NCI-H1417 treated with DMSO at 0.1 percent for 48 hours (cell line): ENCODE measurements at places on chromosomes 13 and 19.
A peak's percentile ranks its signal among the peaks of the same experiment; 100 is the strongest.

GRCh38 chr19:30916238-30916637 lies 433.0 kb downstream of the TSHZ3 start:
- DNase-seq = no peak

- no peak for DNase-seq
Observed at GRCh38 chr19:47839913-47840312, 18.2 kb downstream of the CRX start.

GRCh38 chr19:791567-792305 lies 5.5 kb upstream of the PTBP1 start:
- no peak for DNase-seq

DNA sequence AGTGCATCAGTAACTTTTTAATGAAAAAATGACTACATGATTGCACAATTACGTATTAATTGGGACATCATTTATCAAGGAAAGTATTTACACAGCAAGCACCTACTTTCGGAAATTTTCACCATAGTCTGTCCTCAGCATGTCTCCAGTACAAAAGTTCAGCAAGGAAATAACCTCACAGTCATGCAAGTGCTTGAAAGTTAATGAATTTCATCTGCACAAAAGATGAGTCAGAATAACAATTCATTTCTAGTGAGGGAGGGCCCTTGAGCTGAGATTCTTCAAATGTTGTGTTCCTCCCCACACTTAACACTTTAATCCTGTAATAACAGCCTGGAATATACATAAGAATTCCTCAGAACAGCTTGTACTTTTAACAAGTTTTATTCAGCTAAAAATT lies 49.0 kb upstream of the OXGR1 start:
- no peak for DNase-seq

DNA sequence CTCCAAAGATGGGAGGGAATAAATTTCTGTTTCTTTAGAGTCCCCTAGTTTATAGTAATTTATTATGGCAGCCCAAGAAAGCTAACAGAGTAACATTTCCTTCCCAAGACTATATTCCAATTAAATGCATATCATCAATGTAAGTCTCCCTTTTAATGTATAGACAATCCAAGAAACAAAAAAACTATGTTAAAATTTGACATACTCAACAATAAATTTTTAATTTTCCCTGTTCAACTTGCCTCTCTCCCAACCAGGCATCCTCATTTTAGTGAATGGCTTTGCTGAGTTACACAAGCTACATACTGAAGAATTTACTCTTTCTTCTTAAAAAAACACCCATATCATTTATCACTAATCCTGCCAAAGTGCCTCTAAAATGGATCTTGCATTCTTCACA lies 1357.7 kb downstream of the PCDH9 start:
- no peak for DNase-seq

- DNase-seq = no peak
Observed at GRCh38 chr19:34904664-34905527, 21.8 kb upstream of the ZNF30 start.

GRCh38 chr13:107881362-107881761 lies 334.0 kb downstream of the LIG4 start:
- DNase-seq = no peak

DNA sequence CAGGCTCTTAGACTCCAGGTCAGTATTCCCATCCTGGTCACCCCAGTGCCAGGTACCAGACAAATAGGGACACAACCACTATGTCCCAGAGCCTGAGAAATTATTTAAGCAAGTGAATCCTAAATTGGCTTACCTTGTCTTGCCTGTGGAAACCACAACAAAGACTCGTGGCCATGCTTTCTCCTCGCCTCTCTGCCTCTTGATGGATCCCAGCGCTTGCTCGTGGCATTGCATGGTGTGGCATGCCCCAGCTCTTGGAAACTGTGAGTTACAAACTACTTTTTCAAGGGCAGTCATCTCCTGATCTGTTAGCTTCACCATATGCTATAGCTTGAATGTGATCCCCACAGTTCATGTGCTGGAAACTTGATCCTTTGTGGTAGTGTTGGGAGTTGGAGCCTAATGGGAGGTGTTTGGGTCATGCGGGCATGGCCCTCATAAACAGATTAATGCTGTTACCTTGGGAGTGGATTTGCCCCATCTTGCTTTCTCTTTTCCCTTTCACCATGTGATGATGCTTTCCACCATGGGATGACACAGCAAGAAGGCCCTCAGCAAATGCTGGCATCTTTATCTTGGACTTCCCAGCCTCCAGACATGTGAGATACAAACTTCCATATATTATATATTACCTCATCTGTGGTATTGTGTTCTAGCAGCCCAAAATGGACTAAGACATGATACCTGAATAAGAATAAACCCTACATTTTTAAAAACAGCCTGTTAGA lies 31.2 kb downstream of the SPRYD7 start:
- no peak for DNase-seq

DNA sequence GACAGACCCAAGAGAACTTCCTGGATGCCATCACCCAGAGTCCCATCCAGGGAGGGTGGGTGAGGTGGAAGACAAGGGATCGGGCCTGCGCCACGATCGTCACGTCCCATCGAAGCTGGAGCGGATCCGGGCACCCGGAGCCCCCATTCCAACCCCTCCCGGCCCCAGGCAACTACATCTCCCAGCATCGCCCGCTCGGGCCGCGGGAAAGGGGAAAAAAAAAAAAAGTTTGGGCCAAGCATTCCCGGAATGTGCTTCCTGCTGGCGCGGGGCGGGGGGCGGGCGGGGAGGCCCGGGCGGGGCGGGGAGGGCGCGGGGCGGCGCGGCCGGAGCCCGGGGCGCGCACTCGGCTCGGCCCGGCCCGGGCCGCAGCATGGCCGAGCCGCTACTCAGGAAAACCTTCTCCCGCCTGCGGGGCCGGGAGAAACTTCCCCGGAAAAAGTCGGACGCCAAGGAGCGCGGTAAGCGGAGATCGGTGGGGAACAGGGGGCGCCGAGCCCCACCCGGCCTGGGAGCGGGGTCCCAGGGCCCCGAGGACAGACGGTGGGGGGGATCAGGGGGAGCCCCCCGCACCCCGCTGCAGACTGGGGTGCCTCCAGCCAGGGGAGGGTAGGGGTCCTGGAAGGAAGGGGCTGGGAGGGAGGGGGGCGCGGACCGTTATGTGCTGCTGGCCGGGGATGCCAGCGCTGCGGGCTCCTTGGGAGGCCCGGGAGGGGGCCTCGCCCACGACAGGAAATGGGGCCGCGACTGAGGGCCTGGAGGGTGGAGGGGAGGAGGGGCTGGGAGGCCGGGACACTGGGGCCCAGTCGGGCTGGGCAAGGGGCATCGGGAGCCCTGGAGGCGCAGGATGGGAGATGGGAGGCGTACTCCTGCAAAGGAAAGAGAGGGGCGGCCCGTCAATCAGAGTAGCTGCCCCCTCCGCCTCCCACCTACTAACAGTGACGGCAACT lies at the start of gene SYDE1:
TSS of gene SYDE1 (plus strand) at position 341 of the 950 bp plus-strand sequence. CDS start at position 374, 33 bp downstream.
- no peak for DNase-seq

DNA sequence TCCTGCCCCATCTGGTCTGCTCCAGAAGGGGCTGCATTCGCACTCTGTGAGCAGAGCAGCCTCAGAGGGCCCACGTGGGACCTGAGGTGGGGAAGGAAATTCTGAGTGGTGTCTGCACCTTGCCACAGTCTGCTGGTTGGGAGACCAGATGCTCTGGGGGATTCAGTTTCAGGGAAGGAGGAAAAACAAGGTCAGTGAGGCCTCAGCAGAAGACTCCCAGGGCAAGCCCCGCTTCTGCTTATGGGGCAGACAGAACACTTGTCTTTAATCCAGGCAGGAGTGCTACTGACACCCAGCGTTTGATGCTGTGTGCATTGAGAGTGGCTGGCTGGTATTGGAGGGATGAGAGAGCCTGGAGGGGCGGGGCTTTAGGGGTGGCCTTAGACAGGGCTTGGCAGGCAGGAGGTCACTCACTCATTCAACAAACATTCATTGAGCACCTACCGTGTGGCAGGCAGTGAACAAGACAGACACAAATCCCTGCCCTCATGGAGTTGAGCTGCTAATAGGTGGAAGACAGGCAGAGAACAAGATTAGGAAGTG lies 4.9 kb upstream of the CLEC17A start:
- no peak for DNase-seq

DNA sequence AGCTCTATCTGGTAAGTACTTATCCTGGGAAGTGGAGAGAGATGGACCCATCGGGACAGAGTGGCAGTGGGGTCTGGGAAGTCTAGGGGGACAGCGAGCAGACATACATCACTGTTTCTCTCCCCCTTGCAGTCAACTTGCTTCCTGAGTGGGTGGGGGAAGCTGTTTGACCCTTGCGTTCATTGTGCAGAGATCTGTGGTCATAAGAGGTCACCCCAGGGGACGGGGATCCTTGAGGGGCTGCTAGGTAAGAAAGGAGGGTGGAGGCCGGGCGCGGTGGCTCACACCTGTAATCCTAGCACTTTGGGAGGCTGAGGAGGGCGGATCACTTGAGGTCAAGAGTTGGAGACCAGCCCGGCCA lies 474 bp downstream of the ARHGEF18 start:
- DNase-seq = no peak

GRCh38 chr19:39943586-39943985 lies 9.2 kb upstream of the FCGBP start:
- DNase-seq = no peak

- no peak for DNase-seq
Observed at GRCh38 chr19:1861599-1862031, 1.8 kb downstream of the KLF16 start.

- DNase-seq = no peak
Observed at GRCh38 chr19:29111576-29111975, 101.4 kb downstream of the UQCRFS1 start.

- DNase-seq = no peak
Observed at GRCh38 chr13:113170511-113170910, 12.1 kb downstream of the PROZ start.

DNA sequence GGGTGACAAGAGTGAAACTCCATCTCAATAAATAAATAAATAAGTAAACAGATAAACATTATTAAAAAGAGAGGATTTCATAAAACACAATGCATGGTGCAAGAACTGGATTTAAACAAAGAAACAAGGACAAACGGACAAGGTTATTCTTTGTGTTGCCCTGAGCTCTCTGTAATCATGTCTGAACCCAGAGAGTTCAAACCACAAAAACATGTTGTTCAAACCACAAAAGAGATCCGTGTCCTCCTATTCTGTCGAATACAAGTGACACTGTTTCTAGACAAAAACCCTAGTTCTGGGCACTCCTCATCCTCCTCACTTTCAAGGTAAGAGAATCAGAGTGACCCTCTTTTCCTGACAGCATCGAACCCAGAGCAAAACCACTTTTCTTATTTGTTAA lies 4.6 kb upstream of the TPRX2 start:
- no peak for DNase-seq

DNA sequence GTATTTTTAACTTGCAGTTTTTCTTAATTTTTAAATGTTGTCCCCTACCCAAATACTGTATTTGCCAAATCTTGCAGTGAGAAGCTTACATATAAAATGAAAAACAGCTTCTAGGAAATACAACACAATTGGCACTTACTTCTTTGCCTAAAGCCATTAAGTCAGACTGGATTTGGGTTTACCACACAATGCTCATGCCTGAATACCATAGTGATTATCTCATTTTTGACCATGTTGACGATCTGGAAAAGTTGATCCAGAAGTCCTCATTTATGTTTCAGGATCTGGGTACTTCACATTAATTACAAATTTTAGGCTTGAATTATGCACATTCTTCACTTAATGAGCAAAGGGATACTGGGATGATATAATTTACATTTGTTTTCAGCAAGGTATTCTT lies 2.4 kb downstream of the RNF6 start:
- DNase-seq = no peak

DNA sequence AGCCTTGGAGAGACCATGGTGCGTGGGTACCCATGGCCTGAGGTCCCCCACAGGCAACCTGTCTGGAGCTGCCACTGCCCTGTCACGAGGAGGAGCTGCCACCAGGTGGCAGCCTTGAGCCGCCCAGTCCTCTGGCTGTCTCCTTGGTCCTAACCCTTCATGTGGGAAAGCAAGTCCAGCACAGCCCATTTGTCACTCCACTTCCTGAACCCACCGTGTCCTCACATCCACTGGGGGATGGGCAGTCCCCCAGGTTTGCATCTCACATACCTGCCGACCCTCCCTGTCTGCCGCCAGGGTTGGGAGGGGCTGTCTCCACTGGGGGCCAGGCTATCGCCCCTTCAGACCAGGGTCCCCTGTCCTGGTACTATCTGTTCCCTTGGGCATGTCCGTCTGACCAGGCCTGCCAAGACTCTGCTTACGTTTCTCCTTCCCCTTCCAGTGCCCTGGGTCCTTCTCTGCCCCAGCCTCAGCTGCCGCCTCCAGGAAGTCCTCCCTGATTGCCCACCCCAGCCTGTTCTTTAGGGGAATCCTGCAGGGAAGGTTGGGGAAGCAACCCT lies 4.5 kb downstream of the FAM174C start:
- peak; percentile 43 for DNase-seq

DNA sequence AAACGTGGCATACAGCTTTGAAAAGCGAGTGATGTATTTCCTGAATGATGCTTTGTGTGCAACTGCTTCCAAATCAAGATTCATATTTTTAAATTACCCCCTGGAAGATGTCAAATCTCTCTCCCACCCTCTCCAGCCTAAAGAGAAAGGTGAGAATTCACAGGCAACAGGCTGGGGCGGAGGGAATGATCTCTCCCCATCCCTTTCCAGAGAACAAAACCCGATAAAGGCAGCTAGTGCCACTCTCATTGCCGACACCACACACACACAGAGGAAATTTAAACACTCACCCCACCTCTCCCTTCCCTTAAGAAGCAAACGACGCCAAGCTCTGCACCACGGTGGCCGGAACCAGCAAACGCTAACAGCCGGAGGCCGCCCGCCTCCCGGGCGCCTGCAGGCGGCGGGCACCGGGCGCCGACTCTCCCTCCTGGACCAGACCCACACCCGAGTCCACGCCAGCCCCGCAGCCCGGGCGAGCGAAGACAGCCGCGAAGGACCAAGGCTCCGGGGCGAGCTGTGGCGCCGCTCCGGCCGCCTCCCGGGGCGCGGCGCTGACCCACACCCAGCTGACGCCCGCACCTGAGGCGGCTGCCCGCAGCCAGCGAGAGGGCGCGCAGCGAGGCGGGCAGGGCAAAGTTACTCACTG lies 477 bp downstream of the LNX2 start:
- no peak for DNase-seq

GRCh38 chr13:39095500-39095899 lies 57.2 kb downstream of the NHLRC3 start:
- DNase-seq = no peak

DNA sequence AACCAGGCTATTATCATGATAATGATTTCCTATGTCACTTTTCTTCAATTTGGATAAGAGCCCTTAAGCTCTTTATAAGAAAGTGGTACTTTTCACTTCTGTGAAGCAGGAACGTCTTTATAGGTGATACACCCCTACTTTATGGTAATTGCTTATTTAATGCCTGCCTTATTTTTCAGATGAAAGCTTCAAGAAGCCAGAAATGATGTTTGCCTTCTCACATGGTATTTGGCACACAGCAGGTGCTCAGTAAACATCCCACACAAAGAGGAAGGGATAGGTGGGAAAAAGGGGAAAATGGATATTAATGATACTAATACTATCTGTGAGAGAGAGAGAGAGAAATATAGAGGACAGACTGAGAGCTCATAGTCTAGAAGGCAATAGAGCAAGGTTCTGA lies 29.0 kb upstream of the WASF3 start:
- no peak for DNase-seq

DNA sequence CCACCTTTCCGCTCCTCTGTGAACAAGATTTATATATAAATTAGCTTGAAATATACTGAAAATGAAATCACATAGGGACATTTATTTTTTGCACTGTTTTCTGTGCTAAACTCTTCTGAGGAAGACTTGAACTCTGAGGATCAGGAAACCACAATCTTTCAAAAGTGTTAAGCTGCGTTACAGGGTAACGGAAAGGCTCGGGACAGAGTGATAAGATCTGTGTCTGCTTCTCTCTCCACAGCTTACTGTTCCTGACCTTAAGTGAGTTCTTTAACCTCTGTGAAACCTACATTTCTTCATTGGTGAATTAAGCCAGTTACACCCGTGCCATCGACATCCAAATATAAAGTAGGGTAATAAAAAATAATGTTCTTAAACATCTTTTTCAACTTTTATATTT lies 38.9 kb downstream of the DACH1 start:
- DNase-seq = no peak
